ENCODE measurements at places on chromosomes 13 and 19.

DNA sequence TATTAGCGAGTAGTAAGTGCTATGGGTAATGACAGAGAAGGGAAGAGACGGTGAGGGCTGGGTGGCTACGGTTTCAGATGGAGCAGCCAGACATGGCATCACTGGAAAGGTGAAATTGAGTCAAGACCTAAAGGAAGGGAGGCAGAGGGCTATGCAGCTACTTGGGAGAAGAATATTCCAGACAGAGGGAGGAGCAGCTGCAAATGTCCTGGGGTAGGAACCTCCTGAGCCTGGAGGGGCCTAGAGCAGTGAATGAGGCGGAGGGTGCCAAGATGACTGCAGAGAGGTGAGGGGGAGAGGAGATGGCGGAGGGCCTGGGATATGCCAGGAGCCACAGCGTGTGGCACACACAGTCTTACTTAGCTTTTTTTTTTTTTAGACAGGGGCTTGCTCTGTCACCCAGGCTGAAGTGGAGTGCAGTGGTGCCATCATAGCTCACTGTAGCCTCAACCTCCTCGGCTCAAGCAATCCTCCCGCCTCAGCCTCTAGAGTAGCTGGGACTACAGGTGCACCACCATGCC, 21.1 kb downstream of the PLEKHF1 start:
- no peak for DNase-seq

GRCh38 chr19:44883922-44884321, 7.1 kb upstream of the TOMM40 start:
- no peak for DNase-seq

GRCh38 chr19:403221-404027, 5.5 kb downstream of the C2CD4C start:
- no peak for DNase-seq

DNA sequence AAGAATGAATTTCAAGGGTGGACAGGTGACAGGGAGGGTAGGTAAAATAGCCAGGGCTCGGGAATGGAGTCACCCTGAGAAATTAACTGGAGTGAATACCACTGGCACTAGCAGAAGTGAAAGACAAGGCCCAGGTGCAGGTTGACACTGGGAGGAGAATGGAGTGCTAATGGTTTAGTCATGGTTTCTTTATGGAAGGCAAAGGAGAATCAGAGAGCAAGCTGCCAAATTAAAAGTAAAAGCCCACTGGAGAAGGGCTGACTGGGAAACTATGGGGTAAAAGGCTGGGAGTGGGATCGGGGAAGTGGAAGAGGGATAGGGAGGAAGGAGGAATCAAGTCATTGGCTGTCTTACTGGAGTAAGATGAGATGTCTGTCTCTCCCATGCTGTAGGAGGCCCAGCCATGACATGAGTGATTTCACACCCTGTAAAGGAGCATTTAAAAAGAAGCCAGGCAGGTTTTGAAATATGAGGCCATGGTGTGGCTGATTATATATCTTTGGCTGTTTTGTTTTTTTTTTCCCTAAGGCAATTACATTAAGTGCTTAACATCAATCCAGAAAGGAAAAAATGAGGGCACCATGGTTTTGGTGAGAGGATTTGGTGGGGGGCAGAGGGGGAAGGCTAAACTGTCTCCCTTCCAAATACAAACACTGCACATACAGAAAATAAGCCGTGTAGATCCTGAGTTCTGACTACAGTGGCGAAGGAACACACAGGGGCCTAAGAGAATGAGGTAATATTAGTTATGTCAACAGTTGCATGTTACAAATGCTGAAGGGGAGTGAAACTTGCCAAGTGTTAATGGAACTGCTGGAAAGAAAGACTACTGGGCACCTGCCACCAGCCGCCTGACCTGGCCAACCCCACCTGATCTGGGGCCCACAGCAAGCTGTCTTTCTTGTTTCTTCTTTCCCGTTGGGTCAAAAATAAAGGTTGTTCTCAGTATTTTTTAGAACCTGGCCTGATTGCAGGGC, 183.5 kb upstream of the TSC22D1 start:
- DNase-seq: no peak

DNA sequence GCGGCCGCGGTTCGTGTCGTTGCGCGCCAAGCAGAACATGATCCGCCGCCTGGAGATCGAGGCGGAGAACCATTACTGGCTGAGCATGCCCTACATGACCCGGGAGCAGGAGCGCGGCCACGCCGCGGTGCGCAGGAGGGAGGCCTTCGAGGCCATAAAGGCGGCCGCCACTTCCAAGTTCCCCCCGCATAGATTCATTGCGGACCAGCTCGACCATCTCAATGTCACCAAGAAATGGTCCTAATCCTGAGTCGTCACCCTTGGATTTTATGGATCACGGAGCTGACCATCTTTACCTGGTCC, 475 bp downstream of the MRPL57 start:
- DNase-seq: no peak

- DNase-seq: peak; percentile 43
These were observed 2.0 kb downstream of the LRRC4B start for GRCh38 chr19:50565984-50566903.

DNA sequence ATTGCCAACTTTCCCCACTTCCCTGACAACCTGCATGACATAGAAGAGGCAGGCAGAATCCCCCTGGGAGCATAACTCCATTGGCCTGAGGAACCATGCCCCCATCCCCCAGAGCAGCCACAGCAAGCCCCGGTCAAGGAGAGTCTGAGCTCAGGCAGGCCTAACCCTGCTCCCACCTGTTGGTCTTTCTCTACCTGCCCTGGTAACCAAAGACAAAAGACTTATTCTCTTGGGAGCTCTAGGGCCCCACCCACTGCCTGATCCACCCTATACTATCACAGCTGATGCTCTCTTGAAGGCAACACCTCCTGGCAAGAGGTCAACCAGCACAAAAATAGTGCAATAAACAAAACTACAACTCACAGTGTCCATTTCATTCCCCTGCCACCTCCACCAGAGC, 59.3 kb downstream of the TNFSF13B start:
- DNase-seq: no peak

DNA sequence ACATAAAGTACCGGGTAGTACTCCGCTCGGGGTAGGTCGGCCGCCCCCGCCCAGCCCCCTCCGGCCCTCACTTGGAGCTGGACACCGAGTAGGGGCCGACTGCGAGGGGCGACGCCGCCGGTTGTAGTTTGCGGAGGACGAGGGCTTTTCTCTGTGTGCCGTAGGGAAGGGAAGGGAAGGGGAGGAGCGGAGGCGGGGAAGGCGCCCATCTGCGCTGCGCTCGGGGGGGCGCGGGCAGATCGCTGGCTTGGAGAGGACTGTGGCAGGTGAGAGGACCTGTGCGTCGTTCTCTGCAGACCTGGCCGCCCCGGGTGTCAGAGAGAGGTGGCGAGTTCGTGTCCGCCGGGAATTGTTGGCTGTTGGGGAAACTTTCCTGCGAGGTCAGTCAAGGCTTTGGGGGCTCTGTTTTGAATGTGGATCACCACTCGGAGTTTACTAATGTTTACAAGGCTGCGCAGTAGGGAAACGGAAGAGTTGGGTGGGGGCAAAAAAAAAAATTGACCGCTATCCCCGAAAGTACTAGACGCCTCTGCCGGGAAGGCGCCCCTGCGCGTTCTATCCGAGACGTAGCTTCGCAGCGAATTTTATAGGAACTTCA, 1.4 kb downstream of the ING1 start:
- DNase-seq: peak; percentile 43

DNA sequence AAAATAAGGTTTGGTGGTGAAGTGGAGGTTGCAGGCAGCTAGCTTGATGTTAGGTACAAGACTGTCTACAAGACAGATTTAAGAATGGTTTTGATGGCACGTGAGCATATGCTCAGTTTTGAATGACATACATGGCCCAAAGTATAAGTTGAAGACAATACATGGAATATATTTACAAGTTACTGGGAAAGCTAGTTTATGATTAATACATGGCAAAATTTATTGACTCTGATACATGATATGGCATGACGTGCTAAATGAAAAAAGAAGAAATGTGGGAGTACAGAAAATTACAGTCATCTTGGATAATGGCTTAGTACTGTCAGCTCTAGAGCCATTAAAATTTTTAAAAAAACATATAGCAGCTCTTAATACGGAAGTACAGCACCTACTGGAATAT, 4.4 kb downstream of the KLF5 start:
- DNase-seq: no peak

DNA sequence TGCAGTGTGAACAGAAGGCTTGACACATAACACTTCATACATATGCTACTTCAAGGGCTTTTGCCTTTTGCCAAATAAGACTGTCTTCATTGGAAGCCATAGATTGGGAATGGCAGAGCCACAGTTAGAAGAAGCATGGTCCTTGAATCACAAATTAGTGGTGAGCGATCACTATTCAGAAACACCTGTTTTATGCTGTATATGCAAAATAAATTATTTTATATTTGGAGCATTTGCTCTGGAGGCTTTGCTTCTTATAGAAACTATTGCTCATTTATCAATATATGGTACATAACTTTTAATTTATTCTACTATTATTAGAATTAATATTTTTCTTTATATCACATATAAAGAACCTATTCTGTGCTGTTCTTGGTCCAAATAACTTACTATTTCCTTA, 270.4 kb upstream of the SPRY2 start:
- no peak for DNase-seq

GRCh38 chr13:75513271-75513670, 24.4 kb downstream of the COMMD6 start:
- no peak for DNase-seq

- peak; percentile 63 for DNase-seq
These were observed 687 bp downstream of the ILF3 start for GRCh38 chr19:10654610-10655456.

- DNase-seq: no peak
These were observed 6.7 kb downstream of the SPPL2B start for GRCh38 chr19:2334986-2335846.

DNA sequence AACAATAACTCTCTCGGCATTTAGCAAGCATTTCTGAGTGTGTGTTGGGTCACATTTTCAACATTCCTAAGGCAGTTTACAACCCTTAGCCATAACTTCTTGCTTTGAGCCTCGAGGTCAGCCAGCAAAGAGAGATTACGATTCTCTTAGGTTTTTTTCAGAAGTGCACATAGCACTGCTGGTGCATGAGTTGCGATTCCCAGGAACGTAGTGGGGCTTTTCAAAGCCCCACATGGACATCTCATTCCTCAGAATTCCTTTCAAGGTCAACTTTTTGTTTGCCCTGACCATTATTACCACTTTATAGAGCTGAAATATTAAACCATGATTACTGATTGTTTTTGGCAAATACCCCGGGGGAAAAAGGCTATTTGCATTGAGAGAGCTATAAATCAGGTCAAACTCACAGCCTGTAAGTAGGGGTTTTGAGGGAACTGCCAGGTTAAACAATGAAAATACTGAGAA, 705.3 kb downstream of the GPC5 start:
- no peak for DNase-seq

- no peak for DNase-seq
These were observed 426.4 kb downstream of the SLITRK5 start for GRCh38 chr13:88097541-88097940.

- no peak for DNase-seq
These were observed 38.6 kb upstream of the TSHZ3 start for GRCh38 chr19:31387717-31388301.

GRCh38 chr13:103036268-103036667, 29.9 kb downstream of the SLC10A2 start:
- DNase-seq: no peak

DNA sequence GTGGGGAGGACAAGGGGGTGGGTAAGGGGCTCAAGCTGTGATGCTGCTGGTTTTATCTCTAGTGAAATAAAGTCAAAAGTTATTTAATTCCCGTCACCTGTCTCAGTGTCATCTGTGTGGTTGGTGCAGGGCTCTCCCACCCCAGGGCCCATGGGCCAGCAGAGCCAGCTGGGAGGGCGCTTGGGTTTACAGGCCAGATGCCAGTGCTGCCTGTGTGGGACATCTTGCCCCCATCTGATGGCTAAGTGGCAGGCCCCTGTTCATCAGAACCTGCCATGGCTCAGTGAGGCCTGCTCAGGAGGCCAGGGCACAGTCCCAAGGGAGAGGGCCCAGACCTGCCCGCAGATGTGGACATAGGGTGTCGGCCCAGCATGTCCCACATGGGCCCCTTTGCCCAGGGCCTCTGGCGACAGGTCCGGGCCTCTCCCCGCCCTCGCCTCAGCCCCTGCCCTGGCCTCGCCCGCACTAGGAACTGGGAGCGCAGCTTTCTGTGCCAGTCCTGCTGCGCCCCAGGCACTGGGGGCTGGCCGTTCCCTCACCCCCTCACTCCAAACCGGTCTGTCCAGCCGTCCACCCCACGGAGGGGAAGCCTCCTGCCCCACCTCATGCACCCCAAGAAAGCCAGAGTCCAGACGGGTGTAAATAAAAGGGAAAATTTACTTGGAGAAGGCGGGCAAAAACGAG, 5.3 kb downstream of the ZNF296 start:
- no peak for DNase-seq

DNA sequence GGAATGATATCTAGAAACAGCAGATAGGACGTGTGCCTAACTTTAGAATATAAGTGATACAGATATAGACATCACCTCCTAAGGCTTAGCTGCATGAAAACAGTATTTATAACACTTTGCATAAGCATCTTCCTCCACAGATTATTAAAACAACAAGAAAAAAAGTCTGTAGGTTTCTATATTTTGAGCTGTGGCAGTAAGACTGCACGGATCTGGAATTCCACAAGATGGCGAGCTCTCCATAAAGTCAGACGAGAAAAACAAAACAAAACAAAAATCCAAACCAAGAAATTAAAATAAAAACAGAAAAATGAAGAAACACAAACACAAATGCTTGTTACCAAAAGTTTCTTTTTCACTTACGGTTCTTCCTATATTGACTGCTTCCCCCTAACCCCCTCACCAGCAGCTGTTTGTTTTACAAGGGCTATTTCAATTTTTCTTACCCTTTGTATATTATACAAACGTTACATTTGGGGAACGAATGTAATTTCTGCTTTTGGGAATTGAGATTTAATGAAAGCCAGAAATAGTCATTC, 285.8 kb downstream of the MYO16 start:
- no peak for DNase-seq

All from stimulated activated CD4-positive, alpha-beta T cell treated with anti-CD3 and anti-CD28 coated beads, Interleukin-12 subunit alpha, Interleukin-12 subunit beta, amount 100 ng/mL, for 4 hours (primary cell).